NCI-H510A (cell line): ENCODE measurements at places on chromosomes 16 and 17.

DNA sequence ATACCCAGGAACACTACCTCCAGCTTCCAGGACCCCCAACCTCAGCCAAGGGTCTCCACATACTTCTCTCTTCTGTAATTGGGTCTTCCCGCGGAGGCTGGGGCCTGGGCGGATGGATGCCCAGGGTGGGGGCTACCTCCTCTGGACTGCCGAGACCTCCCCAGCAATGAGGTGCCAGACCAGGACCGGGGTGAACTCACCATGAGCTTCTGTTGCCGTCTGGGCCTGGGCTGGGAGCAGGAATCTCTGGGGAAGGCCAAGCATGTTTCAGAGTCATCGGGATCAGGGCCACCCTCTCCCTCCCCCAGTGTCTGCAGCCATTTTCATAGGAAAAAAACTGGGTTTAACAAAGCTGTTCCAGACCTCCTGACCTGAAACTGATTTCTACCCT is 10.3 kb upstream of the BAHCC1 start:
- no peak for DNase-seq

DNA sequence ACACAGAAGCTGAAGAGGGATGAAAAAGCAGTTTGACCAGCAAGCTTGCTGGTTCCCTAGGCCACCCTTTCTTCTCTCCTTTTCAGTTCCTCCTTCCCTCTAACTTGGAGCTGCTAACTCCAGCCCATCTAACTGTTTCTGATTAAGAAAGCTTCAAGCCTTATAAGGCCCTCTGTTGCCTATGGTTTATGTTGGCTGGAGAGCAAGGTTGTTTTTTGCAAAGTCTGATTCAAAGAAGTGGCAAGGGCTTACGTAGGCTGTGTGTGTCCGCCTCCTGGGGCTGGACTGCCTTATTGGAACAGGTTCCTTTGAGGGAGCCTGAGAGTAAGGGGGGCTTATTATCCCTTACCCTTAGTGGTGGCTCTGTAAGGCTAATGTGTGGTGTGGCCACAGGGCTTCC is 7.1 kb downstream of the AKAP1 start:
- DNase-seq, result no peak

DNA sequence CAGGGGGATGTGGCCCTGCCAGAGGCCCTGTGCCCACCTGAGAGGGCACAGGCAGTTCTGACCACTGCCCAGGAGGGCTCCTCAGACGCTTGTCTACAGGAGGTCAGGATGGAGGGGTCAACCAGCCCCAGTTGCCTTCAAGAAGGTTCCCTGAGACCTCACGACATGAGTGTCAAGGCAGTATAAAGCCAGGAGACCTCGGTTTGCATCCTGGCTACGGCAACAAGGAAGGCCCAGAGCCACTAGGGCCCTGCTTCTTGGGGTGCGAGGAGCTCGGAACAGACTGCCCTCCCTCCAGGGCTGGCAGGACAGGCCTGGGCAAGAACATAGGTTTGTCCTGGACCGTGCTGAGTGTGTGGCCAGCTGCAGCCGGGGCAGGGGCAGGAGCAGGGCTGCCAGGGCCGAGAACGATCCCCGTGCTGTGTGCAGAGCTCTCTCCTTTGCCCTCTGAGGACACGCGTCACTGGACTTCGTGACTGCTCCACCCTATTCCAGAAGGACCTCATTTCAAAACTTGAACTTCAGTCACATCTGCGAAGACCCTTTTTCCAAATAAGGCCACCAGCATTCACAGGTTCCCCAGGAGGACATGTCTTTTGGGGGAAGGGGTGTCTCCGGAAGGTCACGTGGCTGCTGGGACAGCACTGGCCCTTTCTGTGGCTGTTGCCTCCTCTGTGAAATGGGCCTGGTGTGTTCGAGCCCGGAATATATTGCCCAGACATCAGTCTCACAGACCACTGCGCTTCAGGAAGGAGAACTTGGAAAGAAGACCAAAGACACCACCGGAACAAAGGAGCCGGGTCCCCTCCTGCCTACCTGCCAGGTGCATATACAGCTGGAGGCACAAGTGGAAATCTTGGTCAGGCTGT is 27.7 kb downstream of the SLC7A5 start:
- DNase-seq, result no peak

DNA sequence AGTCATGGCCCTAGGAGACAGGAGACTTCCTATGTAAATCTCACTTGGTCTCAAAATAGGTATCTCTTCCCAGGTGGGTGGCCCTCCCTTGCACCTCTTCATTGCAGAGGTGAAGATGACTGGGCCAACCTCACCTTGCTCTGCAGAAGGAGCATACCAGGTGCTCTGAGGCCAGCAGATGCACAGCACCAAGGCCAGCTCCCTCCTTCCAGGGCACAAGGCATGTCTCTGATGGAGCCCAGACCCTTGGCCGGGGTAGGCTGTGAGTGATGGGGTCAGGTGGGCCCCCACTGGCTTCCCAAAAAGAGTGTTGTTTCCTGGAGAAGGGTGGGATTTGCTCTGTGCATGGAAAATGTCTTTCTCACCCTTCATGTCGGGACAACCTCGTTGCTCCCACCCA is 12.8 kb downstream of the CACNG5 start:
- DNase-seq, result no peak

DNA sequence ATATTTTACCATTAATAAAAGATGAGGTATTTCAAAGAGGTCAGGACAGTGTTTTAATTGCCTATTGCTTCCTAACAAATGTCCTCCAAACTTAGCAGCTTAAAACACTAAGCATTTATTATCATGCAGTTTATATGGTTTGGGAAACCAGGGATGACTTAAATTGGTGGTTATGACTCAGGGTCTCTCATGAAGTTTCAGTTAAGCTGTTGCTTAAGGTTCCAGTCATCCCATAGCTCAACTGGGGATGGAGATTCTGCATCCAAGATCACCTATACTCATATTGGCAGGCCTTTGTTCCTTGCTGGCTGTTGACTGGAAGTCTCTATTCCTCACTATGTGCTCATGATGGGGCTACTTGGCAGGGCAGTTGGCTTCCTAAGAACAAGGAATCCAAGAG is 1329.9 kb upstream of the GOT2 start:
- DNase-seq, result no peak

GRCh38 chr16:55622930-55623561 is 32.7 kb upstream of the SLC6A2 start:
- peak; percentile 52 for DNase-seq

DNA sequence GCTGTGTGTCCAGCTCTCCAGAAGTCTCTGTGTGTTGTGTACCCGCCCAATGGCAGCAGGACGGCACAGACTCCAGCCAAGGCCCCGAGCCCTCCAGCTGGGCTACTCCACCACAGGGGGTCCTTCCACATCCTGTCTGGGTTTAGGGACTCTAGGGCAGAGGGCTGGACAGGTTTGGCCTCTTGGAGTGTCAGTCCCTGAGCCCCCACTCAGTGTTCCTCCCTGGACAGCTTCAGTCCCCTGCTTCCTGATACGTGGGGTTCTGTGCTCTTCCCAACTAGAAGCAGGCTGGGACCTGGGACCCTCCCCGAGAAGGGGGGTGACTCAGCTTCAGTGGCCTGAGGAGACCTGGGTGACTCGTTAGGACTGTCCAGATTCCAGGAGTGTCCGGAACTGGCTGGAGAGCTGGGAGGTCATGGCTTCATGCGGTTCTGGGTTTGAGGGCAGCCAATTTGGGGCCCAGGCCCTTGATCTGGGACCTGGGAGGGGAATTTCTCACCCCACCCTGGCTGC is 4.2 kb downstream of the CDK3 start:
- no peak for DNase-seq

- no peak for DNase-seq
These were observed 20.1 kb downstream of the RAB11FIP3 start for GRCh38 chr16:445566-445965.

- DNase-seq, result no peak
These were observed 51.7 kb downstream of the NXN start for GRCh38 chr17:927611-928461.

DNA sequence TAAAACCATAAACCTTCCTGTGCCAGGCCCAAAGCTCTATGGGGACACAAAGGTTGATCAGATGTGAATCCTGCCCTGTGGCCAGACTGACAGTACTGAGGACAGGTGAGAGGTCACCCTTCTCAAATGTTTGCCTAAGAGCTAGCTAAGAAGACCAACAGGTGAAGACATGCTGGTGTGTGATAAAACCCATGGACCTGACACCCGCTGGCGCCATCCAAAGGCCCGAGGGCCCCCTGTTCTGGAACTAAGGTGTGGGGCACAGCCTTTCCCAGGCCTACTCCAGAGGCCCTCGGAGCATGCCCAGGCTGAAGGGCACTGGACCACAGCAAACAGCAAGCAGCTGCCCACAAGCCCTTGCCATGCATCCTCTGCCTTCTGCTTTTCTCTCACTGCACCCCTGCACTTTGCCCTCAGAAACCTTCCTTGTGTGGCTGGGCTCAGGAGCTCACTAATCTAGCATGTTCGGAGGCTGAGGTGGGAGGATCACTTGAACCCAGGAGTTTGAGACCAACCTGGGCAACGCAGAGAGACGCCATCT is 5.2 kb upstream of the CDK3 start:
- DNase-seq, result no peak

GRCh38 chr17:1042486-1042885 is 45.6 kb downstream of the TIMM22 start:
- no peak for DNase-seq

GRCh38 chr16:57940382-57940966 is 30.5 kb downstream of the CNGB1 start:
- no peak for DNase-seq
